ENCODE measurements at places on chromosomes 12 and 14.
A peak's percentile ranks its signal among the peaks of the same experiment; 100 is the strongest.

- no peak for DNase-seq
Observed at GRCh38 chr12:90987520-90987919, 17.3 kb downstream of the EPYC start.

GRCh38 chr14:87044807-87045206, 948.2 kb downstream of the GALC start:
- DNase-seq, result no peak

- DNase-seq, result no peak
Observed at GRCh38 chr12:43159506-43159905, 392.5 kb downstream of the ADAMTS20 start.

DNA sequence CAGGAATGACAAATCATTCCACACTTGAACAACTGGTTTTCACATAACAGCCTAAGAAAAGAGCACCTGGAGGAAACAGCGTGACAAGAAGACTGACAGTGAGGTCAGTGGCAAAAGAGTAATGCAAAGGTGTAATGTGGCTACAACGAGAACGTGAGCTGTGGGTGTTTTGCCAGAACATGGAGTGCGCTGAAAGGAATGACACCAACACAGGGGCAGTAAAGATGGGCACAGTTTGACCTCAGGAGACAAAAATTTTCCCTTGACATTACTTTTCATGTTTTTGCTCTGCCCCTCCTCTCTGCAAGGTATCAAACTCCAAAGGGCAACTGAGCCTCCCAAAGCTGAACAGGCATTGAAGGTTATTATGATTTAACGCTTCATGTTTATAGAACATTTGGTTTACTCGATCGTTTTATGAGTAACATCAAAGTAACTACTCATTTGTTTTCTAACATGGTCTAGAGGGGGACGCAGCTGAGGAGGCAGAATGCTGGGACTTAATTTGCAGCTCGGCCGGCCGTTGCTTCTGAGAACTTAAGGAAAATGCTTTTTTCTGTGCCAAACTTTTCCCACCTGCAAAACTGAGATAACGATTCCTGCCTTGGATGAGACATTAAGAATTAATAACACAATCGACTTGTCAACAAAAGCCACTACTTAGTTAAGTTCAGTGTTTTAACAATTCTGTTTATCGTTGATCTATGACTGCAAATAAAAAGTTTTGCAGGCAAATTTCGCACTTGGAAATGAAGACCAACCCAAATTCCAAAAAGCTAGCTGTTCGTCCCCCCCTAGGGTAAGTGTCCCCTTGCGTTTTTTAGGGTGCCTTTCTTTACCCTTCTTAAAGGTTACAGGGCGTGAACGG, 954 bp downstream of the HAUS4 start:
- DNase-seq, result no peak

- DNase-seq, result no peak
Observed at GRCh38 chr12:12511895-12512711, 50.6 kb downstream of the DUSP16 start.

DNA sequence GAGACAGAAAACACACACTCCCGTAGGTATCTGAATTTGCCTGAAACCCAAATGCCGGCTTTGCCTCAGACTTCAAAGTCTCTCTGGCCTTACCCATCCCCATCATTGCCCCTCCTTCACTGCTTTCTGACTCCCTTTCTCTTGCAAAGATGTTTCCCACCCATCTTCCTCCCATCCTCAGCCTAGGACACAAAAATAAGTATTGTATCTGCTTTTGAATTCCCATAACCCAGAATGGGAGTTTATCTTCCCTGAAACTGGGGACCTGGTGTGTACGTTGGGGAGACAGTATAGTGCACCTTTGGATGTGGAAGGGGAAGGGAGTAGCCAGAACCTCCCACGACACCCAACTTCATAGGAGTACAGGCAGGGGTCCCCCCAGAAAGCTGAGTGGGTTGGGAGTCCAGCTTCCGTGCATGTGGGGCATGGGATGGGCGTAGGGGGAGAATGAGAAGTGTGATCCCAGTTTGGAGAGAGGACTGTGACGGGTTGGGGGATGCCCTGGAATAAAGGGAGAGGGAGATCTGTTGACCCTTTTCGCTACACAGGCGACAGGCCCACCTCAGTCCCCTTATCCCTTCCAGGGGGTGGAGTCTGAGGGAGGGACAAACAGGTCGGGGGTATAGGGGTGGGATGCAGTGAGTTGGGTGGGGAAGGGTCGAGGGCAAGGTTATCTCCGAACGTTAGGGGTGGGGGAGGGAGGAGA, 488 bp upstream of the KIF5A start:
- DNase-seq, result no peak

DNA sequence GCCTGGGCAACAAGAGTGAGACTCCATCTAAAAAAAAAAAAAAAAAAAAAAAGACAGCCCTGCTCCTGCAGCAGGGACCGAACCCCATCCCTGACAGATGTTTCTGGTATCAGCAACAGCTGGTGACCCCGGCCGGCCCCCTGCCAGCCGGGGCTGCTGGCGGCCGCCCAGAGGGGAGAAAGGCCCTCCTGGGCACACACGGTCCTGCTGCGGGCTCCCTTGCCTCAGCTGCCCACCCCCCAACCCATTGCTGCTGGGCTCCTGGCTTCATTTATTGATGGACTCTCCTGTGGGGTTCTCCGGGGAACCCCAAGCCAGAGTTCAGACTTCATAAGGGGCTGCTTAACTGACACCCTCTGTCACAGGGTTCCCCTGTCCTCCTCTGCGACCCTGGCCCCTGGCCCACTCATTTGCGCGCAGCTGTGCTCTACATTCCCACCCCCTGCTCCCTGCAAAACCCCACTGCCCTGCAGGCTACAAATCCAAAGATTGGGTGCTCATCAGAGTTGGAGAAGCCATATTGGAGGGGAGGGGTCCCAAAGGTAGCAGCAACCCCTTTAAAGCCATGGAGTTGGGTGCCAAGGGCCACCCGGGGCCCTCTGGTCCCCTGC, 103.6 kb upstream of the RTL1 start:
- no peak for DNase-seq

DNA sequence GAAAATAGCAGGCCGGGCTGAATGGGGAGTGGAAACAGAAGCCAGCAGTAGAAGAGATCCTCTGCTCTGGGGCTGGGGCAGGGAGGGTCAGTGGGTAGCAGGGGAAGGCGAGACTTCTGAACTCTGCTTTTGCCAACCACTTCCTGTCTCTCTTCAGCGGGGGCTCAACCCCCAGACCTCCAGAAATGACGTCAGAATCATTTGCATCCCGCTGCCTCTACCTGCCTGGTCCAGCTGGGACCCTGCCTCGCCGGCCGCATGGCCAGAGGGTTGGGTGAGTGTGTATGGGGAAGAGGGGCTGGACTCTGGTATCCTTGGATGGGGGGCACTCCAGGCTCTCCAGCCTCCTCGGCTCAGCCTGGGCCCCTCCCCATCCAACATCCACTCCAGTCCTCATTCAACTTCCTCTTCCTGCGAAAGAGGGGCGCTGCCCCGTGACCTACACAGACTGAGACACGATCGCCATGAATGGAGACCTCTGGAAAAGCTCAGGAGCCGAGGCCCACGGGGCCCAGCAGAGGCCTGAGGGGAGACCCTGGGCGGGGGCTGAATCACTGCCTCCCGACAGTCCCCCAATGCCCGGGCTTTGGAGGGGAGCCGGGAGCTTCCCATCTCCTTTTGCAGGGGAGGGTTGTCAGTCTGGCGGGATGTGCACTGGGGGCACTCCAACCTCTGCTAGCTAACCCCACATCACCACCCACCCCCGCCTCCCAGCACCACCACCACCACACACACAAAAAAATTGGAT, 458 bp upstream of the HOXC4 start:
- no peak for DNase-seq

GRCh38 chr14:71730471-71730870, 201.8 kb upstream of the RGS6 start:
- DNase-seq, result no peak

GRCh38 chr14:77812028-77812427, 12.1 kb downstream of the ADCK1 start:
- no peak for DNase-seq

DNA sequence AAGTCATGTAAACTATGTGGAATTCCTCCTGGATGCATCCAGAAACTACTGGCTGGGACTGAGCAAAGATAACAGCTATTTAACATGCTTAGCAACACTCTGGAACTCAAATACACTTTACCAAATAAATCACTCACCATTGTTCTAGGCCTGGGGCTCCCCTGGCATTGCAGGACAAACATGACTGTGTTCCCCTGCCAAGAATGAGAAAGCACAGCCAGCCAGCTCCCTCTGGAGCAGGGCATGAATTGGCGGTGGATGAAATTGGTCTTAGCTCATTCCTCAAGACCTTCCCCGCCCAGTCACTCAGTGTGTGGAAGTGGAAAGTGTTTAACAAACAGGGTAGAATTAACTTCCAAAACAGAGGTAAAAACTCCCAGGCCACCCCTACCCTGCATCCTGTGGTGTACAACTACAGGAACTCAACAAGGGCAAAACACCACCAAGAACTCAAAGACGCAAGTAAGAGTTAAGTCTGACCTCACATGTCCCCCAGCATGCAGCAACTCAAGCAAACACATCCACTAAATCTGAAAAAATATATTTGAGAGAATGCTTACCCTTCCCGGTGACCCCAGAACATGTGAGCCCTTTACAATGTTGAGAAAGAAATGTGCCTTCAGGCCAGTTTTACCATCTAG, 58.4 kb upstream of the BDKRB2 start:
- no peak for DNase-seq

DNA sequence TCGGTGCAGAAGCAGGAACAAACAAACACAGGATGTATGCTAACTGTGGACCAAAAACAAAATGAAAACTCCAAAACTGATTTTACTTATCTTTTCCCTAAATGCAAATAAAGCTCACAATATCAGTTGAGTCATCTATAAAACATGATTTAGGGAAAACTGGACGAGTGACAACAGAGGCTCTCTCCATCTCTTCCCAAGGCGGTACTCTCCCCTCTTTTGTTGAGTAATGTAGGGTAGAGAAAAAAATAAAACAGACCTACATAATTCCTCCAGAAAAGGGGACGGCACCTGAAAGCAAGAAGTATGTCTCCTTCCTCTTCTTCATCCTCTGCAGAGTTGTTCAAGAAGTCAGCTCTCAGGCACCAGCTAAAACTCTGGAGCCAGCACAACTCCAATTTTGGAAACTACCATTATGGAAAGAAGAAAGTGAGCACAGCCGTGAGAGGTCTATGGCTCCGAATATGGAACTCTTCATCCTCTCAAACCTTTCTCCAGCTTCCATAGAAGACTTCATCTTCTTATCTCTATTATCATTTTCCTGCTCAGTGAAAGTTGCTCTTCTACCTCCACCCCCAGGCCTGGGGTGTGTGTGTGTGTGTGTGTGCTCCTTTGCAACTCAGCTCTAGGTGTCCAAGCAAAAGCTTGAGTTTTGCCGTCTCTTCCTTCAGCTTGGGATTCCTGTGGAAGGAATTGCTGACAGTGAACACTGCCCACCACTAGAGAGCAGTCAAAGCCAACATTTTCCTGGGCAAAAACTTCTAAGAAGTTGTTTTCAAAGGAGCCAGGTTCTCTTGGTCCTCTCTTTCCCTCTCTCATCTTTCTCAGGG, 155.4 kb downstream of the DIO2 start:
- DNase-seq, result peak; percentile 26

DNA sequence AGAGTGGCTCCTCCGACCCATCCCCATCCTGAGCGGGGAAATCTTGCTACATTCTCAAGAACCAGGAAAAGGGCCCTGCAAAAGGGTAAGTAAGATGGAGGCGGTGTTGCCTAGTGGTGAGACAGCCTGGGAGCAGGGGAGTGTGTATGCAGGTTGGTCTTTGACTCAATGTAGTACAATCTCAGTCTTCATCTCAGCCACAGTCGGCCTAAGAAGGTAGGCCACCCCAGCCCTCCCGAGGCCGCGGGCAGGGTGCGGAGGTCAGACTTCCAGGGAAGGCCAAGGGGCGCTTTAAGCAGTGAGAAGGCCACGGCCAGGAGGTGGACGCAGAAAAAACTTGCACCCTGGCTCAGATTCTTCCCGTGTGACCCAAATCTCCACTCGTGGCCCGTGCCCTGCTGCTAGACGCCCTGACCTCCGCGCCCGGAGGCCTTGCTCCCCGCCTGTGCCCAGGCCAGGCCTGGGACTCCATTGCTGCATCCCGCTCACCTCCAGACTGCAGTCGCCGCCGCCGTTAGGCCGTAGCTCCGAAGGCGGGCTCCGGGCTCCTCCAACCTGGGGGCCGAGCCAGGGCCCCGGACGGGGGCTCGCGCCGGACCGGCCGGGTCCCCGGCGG, 435 bp downstream of the FOXM1 start:
- no peak for DNase-seq

DNA sequence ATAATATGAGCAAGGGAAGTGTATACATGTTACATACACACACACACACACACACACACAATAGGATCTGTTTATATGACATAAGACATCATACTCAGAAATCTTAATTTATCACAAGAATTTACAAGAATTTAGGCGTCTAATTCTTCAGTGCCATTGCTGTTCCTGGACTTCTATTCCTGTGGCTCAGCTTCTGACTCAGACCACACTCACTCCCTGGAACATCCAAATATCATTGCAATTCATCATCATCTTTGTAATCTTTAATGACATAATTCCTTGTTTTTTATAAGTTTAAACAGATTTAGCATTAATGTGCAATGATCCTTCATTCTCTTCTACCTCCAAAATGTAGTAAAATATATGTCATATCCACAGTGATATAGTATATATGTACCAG, 544.2 kb downstream of the FOXG1 start:
- no peak for DNase-seq
